ENCODE measurements at places on chromosomes 3 and 15.

GRCh38 chr3:38985981-38986380 lies 65.8 kb downstream of the SCN11A start:
- DNase-seq = no peak

GRCh38 chr15:87609474-87609873 lies 647.1 kb downstream of the NTRK3 start:
- no peak for DNase-seq

DNA sequence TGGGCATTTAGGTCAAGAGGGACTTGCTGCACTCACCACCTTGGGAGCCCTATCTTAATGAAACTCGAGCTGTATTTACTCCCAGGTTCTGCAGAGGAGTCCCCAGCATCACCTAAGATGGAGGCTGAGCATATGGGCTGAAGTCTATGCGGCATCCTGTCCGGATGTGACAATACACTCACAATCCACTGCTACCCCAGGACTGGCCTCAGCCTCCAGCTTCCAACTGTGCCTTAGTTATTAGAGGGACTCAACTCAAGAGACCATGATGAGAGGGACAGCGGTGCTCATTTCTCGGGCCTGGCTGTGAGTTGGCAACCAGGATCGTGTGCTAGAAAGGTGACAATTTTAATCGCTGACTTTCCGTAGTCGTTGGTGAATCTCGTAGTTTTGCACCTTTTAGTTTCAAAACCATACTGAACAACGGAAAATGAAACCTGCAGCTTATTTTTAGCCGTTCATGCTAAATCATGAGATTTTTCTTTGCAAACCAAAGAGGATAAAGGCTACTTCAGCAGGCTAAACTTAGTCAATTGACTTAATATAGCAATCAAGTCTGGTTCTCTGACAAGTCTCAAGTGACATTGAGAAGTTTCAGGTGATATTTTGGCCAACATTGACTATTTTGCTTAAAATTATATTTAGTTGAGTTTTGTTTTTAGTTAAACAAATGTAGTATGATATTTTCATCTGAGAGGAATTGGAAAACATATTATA lies 11.1 kb downstream of the ZBTB38 start:
- no peak for DNase-seq

DNA sequence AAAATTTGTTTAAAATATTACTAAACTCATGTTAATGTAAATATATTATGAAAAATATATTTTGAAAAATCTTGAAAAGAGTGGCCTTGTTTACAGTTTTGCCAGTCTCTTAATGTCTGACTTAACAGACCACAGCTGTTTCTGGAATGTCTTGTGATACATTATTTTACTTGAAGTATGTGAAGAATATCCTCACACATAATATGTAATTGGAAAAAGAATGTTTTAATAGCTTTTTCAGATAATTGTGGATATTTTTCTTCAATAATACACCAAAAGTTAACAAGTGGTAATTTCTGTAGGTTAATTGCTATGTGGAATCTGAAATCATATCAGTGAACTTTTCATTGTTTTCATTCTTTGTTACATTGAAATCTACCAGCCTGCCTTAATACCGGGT lies 101.3 kb downstream of the UBE2E2 start:
- no peak for DNase-seq

DNA sequence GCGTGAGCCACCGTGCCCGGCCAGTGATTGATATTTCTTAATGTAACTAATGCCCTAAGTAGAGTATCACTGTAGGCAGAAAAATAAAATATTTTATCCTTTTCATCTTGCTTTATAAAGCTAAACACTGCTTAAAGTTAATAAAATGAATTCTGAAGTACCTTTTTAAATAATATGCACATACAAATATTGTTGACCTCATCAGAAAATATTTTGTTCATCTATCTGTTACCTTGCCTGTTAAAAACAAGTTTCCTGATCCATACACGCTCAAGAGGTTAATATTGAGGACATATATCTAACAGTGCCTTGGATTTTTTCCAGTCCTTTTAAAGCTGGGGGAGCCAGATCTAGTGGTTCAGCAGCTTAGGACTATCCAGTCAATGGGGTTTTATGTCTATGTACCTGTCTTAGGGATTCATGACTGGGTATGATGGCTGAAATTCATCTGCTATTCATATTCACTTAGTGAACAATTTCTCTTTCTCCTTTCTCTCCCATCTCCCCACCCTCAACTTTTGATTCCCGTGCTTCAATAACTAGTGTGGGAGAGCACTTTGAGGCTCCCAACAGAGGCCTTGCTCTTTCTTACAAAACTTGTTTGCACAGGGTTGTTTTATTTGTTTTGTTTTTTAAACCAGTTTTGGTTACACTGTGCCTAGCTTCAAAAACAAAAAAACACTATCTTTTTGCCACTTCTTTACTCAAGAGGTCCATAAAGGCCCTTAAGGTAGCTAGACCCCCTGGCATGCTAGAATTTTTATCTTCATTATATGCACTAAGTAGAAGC lies 7.0 kb downstream of the SLC25A36 start:
- DNase-seq = no peak

GRCh38 chr3:158095111-158095813 lies 11.0 kb downstream of the SHOX2 start:
- no peak for DNase-seq

DNA sequence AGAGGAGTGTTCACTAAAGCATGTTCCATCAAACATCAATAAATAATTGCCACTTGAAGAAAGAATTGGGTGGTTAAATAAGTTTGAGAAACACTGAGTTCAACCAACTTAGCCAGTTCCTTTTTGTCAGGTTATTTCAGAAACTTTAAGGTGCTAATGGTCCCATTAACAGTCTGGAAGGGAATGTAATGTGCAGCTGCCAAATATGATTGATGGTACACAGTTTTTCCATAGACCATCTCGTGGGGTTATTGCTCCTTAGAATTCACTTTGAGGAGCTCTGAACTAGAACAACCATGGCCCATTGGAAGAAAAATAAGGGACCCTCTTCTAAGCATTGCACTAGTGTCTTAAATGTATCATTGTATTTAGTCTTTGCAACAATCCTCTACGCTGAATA lies 185.8 kb upstream of the NR2F2 start:
- DNase-seq = no peak

- no peak for DNase-seq
Measured at GRCh38 chr3:179796421-179796820, 143.6 kb downstream of the USP13 start.

DNA sequence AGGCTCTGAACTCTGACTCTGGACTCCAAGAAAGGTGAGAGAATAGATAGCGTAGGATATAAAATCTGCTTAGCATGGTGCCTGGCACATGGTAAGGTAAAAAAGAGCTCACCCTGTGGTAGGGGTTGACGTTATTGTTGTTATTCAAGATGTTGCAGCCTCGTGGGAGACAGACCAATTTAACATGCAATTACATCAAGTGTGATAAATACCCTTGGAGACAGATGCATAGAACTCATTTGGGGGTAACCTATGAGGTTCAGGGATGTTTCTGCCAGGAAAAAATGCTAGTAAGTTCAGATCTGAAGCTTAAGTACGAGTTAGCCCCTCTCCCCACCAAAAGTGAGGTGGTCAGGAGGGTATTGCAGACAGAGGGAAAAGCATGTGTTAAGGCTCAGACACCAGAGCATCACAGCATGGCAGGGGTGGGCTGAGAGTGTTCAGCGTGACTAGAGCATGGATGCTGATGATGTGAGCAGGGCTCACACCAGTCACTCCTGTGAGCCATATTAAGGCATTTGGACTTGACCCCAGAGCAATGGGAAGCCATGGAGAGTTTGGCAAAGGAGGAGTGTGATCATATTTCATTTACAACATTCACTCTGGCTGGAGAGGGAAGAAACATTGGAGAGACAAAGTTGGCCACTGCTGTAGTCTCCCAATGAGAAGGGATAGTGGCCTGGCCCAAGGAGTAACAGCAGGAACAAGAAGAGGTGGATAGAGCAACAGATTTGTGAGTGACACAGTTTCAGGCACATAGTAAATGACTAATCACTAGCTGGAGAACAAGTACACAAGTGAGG lies 181.0 kb downstream of the UACA start:
- DNase-seq = no peak

DNA sequence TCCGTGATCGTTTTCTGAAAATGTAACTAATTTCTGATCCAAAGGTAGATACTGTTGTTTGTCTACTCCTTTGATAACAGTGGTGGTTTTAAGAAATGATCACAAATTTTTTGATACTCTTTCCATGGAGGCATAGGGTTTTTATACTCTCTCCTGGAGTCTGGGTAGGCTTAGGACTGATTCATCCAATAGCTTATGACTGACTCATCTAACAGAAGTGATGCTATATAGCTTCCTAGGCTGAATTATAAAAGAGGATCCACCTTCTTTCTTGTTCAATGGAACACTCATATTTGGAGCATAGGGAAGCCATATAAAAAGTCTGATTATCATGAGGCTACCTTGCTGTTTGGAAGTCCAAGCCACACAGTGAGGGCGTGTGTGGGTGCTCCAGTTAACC lies 84.3 kb downstream of the CHST2 start:
- DNase-seq = no peak

DNA sequence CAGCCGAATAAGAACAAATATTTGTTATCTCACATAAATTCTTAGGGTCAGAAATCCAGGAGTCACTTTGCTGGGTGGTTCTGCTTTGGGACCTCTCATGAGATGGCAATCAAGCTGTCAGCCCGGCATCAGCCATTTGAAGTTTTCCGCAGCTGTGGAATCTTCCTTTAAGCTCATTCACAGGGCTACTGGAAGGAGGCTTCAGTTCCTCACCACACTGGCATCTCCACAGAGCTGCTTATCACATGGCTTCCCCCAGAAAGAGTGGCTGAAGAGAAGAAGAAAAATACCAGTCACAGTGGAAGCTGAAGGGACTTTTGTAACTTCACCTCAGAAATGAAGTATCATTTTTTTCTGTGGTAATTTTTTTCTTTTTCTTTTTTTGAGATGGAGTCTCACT lies 267.7 kb downstream of the CHL1 start:
- no peak for DNase-seq

DNA sequence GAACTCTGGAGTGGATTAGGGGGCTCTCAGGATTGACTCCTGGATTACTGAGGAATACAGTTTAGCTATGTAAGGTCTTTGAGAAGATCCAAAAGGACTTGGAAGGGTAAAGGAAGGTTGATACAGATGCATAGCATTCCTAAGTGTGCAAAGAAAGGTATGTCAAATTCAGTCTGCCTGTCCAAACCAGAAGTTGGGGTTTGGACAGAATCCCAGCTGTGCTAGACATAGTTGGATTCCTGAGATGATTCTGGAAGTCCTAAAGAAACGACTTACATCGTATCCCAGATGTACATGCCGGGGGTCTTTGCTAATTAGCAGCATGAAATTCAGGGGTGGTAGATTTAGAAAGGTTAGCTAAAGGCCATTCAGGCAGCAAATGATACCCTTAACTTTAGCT lies 97.7 kb upstream of the TSPAN3 start:
- DNase-seq = no peak

DNA sequence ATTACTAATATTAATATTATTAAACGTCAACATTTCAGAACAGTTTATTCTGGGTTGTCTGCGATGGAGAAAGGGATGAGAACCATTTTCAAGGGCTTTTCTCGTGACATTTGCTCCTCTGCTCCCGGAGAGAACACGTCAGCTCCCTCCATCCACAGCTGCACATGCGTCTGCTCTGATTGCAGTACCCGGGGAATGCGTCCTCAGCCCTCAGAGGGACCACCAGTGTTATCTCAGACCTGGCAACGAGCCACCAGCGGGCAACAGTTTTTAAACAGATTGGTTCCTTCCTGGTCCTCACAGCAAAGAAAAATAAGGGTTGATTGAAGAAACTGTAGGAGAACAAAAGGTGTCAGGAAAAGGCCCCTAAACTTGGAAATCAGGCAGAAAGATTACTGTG lies 202.2 kb upstream of the ADAMTS9 start:
- DNase-seq = no peak

DNA sequence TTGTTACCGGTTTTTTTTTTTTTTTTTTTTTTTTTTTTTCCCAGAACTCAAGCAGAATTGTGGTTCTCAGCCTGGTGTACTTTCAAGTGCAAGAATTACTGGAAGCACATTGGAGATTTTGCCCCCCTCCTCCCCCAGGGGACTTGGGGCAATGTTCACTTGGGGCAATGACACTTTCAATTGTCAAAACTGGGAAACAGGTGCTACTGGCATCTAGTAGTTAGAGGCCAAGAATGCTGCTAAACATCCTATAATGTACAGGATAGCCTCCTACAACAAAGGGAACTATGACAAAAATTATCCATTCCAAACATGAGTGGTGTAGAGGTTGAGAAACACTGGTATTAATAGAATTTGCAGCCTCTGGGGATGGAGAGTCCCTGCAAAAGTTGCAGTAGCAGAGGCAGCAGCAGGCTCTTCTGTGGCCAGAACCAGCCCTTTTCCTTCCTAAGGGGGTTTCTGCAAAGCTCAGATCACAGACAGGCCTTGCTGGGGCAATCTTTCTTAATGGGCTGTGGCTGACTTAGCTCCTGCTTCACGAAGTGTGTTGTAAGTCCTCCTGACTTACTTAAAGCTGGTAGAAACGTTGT lies 144.3 kb upstream of the MRPS22 start:
- DNase-seq = no peak

DNA sequence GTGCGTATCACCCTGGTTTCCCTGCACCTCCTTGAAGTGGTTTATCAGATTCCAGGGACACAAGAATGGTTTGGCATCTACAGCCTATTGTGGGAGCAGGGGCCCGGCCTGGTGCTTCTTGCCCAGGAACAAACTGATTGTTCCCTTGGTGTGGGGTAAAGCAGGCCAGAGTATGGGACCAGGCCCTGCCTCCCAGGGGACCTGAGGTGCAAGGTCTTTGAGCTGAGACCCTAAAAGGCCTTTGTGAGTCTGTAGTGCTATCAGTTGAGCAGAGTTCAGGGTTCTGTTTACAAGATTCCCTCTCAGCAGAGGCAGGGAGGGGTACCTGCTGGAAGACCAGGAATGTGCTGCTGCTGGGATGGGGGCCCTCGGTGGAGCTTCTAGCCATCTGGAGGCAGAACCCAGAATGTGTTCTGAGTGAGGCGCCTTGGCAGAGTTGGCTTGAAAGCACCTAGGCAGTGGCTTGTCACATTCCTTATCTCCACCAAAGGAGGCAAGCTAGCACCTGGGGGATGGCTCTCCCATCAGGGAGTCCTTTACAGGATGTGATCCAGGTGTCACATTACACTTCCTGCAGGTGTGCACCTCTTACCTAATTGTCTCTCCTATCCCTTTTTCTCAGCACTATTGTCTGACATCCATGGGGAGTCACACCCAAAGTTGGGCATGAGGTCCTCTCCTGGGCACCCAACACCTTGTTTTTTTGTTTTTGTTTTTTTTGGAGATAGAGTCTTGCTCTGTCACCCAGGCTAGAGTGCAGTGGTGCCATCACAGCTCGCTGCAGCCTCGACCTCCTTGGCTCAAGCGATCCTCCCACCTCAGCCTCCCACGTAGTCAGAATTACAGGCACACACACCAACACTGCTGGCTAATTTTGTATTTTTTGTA lies 13.1 kb downstream of the FLNB start:
- DNase-seq = peak; percentile 94

- no peak for DNase-seq
Measured at GRCh38 chr3:46998121-46998851, 18.8 kb downstream of the NBEAL2 start.

Data from LNCaP clone FGC (cell line).